ENCODE measurements at places on chromosomes 2 and 18.

DNA sequence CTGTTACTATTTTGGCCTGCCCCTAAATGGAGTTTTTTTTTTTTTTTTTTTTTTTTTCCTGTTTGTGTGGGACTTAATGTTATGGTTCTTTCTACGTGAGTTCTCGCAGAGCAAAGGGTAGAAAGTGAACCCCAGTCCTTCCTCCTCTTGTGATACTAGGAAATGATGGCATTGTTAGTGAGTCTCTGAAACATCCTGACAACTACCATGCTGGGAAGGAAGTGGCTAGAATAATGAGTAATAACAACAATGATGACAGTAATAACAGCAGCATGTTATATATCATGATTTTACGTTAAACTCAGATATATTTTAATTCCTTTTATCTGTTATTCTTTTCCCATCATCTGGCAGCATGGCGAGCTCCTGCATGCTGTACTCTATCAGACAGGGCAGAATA lies 216.2 kb upstream of the LINC00305 start:
- DNase-seq, result no peak

DNA sequence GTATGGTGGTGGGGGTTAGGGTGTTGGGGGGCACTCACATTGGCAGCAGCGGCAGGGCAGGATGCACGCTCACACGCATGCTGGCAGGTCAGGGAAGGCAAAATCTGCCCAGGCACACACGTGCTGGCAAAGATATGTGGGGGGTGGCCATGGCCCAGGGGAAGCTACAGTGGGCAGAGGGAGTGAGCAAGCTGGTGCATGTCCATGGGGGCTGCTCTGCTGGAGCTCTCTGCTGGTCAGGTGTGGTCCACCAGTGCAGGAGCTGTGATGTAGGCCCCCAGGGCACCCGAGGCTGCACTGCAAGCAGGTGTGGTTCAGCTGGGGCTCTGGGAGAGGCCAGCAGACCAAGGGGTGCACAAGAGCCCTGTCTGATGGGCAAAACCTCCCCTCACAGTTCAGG lies 491.5 kb upstream of the TNP1 start:
- no peak for DNase-seq

GRCh38 chr2:188720811-188721605 lies 253.2 kb upstream of the COL3A1 start:
- DNase-seq, result no peak

GRCh38 chr2:232562515-232563151 lies 12.1 kb downstream of the EIF4E2 start:
- no peak for DNase-seq

- DNase-seq, result no peak
Observed at GRCh38 chr18:59801576-59801975, 98.2 kb upstream of the PMAIP1 start.

- DNase-seq, result no peak
Observed at GRCh38 chr2:57432528-57432927, 614.1 kb upstream of the VRK2 start.

- DNase-seq, result no peak
Observed at GRCh38 chr2:188787021-188787657, 187.0 kb upstream of the COL3A1 start.

DNA sequence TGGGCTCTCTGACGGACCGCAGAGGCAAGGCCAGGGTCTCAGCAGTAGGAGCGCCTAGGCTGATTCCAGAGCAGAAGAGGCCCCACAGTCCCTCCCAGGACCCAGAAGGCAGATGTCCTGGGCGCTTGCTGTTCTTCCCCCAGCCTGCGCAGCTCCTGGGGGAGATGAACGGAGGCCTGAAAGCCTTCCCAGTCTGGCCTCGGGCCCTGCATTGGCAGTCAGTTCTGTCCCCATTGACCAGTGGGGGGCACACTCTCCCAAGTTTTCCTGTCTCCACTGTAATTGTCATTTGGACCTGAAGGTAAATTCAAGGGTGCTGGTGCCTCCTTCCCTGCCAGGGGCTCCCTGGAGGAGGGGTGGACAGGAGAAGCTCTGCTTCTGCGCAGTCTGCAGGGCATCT lies 345.7 kb downstream of the CYP26B1 start:
- no peak for DNase-seq

GRCh38 chr2:97858442-97858841 lies 137.3 kb downstream of the TMEM131 start:
- DNase-seq, result no peak

- DNase-seq, result no peak
Observed at GRCh38 chr2:120132691-120133090, 90.5 kb downstream of the TMEM185B start.

- DNase-seq, result no peak
Observed at GRCh38 chr2:42087137-42087856, 39.5 kb downstream of the PKDCC start.

- DNase-seq, result no peak
Observed at GRCh38 chr2:229909090-229909489, 12.7 kb downstream of the TRIP12 start.

GRCh38 chr2:42105330-42106256 lies 57.8 kb downstream of the PKDCC start:
- peak; percentile 92 for DNase-seq

- DNase-seq, result no peak
Observed at GRCh38 chr18:59748628-59749360, 51.6 kb upstream of the CCBE1 start.

DNA sequence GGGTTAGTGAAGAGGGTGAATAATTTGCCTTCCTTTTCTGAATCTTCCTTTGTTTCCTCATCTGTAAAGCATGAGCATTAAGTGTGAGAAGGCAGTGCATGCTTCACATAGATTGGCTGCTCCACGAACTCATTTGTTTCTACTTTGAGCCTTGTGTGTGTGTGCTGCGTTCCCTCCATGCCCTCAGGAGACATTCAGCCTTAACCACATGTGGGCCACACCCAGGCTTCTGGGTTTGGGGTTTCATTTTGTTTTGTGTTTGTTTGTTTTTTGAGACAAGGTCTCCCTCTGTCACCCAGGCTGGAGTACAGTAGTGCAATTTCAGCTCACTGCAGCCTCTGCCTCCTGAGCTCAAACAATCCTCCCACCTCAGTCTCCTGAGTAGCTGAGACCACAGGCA lies 843.3 kb downstream of the GALR1 start:
- DNase-seq, result no peak

DNA sequence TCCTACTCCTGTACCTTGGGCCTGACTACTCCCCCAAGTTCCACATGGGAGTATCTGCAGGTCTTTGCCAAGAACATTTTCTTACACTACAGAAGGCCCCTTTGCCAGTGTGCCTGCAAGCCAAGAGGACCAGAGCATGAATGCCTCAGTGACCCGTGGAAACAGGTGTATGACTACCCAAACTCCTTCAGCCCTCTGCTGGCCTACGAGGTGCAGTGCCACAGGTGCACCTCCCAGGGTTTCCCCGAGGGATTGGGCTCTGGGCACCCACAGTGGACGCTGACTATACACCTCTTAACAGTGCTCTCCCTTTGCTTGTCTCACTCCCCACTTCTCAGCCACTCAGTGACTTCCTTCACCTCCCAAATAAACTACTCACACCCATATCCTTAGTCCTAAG lies 91.4 kb downstream of the COL6A3 start:
- DNase-seq, result no peak

DNA sequence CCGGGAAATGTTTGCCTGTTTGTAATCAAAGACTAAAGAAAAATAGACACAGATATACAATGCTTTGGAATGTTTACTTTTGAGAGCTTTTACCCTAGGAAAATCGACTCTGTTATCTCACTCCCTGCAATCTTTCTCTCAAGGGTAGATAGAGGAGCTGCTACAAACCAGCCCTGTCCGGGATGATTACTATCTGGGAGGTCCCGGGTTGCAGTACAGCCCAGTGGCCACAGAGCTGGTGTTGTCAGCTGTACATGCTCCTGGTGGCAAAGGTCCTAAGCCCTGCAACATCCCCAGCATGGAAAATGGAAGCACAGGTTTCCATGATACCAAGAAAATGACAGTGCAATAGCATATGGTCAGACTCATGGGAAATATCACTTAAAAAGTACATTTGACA lies 570.5 kb upstream of the SOX11 start:
- no peak for DNase-seq

Measured in naive thymus-derived CD4-positive, alpha-beta T cell (primary cell).